Thyroid gland (tissue), 4 donors: ENCODE measurements at places on chromosomes 4 and X. TPM values are rescaled to one million over a fixed set of nuclear protein-coding genes. Genes with fewer than 3 reads are reported as not detected.

GLRA3 gene
- not detected for total RNA-seq

FBXW7 gene
- total RNA-seq = 87.3 TPM

DNA sequence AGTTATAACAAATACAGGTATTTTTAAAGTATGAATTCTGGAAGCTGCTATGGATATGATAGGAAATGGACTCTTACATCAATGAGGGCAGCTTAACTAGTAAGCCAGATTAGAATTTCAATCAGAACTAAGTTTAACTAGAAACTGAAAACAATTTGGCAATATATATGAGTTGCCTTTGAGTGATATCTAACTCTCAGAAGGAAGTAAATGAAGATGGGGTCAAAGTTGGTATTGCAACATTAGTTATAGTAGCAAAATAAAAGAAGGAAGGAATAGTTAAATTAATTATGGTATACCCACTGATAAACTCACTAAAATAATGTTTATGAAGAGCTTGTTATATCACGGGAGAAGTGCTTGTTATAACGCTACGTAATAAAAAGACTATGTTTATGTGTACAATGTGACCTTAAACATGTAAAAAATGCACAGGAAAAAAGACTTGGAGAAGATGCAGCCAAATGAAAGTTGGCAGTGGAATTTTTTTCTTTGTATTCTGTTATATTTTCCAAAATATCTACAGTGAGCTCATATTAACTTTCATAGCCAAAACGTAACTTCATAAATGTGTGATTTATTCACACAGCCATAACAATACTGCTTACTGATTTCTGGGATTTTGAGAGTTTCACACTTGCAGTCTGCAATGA lies 34.5 kb downstream of the PHKA2 start:
- DNase-seq = no peak

GRCh38 chr4:147596377-147596776 lies 20.8 kb upstream of the TMEM184C start:
- no peak for DNase-seq

DNA sequence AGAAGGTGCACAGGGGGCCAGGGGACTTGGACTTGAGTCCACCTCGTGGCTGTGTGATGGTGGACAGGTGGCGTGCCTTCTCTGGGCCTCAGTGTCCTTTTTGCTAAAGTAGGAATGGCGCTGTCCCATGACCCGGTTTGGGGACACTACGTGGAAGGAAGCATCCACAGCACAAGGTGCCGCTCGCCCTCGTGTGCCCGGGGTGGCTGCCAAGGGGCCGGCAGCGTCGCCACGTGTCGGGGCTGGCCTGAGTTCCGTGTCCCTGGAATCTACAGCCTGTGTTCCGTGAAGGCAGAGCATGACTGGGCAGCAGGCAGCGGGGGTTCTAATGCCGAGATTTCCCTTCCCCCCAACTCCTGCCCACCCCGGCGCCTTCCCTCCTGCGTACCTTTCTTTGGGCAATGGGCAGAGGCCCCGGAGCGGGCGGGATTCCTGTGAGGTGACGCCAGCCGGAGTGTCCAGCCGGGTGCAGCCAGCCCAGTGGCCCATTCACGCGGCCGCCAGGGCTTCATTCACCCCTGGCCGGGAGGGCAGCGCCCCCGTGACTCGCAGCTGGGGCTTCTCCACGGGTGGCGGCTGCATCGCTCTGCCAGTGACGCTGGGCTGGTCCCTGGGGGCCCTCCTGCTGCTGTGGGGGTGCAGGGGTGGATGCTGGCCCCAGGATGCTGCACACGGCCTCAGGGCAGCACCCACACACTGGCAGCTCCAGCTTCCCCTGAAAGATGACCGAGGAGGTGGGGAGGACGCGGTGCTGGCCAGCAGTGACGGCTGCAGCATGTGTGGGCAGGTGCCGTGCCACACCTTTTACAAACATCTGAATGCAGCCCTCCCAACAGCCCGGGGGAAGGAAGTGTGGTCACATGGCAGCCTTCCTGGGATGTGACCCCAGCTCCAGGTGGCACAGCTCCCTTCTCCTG lies 21.2 kb downstream of the DOK7 start:
- DNase-seq = peak; percentile 77

DNA sequence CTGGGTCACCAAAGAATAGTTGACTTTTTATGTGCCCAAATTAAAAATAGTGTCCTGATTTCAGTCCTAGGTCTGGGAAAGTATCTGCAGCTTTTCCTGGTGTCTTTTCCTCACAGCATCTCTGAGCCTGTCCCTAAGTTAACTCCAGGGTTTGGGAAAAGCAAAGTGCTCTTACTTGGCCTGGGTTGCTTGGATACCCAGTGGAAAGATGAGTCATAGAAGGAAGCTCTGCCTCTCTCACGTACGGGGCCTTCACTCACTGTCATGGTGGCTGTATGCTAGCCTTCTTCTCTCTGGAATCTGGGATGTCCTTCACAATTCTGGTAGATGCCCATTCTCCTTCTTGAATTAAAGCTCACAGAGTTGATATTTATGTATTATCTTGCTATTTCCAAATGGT lies 607.3 kb downstream of the ANKRD50 start:
- DNase-seq = no peak

- DNase-seq = no peak
Observed at GRCh38 chr4:182188622-182189021, 54.6 kb upstream of the TENM3 start.
